ENCODE measurements at places on chromosomes 3 and 15. TPM values are rescaled to one million over a fixed set of nuclear protein-coding genes. Genes with fewer than 3 reads are reported as not detected.

The UROC1 gene
- not detected for total RNA-seq

The IQCF5 gene
- total RNA-seq, result not detected

- H3K36me3 ChIP-seq, result peaks cover 9% of the 10 kb centered on the region
- peaks cover 4% of the 10 kb centered on the region for H3K4me1 ChIP-seq
- no peak overlapping the region for H3K27ac ChIP-seq
- H3K4me3 ChIP-seq, result no peak overlapping the region
- no peaks in the 10 kb centered on the region for H3K27me3 ChIP-seq
Observed at GRCh38 chr3:23979569-23979968, 34.5 kb downstream of the NR1D2 start.

- no peaks in the 10 kb centered on the region for H3K36me3 ChIP-seq
- H3K27me3 ChIP-seq, result peaks cover 9% of the 10 kb centered on the region
- no peaks in the 10 kb centered on the region for H3K4me1 ChIP-seq
- H3K4me3 ChIP-seq, result no peak overlapping the region
- DNase-seq, result no peak
Observed at GRCh38 chr3:137866001-137866400, 101.9 kb downstream of the SOX14 start.

The PLSCR4 gene
- not detected for total RNA-seq

DNA sequence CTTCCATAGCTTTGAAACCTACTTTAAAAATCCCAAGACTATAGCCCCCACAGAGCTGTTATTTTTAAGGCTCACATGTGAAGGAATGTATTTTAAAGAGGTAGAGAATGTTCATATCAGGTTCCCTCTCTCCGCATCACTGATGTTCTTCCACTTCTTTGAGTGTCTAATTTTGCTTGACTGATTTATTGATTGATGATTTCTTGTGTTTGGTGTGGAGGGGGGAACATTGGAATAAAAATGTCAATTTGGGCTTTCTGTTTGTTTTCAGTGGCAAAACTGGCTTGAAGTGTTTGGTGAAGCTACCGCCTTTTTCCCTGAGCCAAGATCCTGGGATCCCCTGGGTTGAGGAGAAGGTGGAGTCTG is 2.7 kb upstream of the TMEM212 start:
- DNase-seq, result no peak
- peaks cover 1% of the 10 kb centered on the region for H3K4me1 ChIP-seq

The SEMA6D gene
- not detected for total RNA-seq

DNA sequence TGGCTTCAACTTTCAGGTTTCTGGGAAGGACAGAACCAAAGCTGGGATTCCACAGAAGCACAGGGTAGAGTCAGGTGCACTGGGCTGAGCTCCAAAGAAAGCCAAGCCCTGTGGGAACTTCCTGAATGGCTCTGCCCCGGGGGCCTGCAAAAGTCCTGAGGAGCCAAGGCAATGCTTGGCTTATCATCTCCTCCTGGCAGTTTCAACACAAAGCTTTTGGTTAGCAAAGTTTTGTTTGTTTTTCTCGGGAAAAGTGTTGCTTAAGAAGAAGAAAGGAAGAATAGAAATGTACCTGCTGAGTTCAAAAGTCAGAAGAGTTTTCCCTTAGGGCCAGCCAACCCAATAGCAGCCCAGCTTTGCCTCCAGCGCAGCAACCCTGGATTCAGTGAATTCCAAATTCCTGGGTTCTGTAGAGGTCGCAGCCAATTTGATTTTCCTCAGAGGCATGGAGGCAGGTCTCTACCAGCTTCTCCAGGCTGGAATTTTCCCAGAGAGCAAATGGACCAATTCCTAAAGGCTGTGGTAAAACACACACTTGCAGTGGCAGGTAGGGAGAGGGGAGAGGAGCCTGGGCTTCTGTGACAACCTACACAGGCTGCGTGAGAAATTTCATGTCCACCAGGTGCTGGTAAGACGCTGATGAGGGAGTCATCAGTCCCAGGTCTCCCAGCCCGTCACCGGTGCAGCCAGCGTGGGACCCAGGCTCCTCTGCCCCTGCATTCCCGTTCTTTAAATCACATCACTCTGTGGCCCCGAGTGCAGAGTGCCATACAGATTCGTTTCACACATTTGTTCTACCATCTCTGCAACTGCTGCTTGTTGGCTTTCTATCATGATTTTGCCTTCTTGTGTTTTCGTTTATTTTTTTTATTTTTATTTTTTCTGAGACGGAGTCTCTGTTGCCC is 54.3 kb upstream of the SNRPA1 start:
- H3K27ac ChIP-seq, result no peak overlapping the region
- H3K27me3 ChIP-seq, result peaks cover 9% of the 10 kb centered on the region
- no peak for DNase-seq
- H3K36me3 ChIP-seq, result no peaks in the 10 kb centered on the region

- peaks cover 47% of the 10 kb centered on the region for H3K27me3 ChIP-seq
- H3K4me1 ChIP-seq, result peaks cover 8% of the 10 kb centered on the region
- H3K27ac ChIP-seq, result no peak overlapping the region
- H3K36me3 ChIP-seq, result no peaks in the 10 kb centered on the region
- DNase-seq, result no peak
Observed at GRCh38 chr3:120449251-120449650, 1.5 kb downstream of the FSTL1 start.

The RBP2 gene
- not detected for total RNA-seq

DNA sequence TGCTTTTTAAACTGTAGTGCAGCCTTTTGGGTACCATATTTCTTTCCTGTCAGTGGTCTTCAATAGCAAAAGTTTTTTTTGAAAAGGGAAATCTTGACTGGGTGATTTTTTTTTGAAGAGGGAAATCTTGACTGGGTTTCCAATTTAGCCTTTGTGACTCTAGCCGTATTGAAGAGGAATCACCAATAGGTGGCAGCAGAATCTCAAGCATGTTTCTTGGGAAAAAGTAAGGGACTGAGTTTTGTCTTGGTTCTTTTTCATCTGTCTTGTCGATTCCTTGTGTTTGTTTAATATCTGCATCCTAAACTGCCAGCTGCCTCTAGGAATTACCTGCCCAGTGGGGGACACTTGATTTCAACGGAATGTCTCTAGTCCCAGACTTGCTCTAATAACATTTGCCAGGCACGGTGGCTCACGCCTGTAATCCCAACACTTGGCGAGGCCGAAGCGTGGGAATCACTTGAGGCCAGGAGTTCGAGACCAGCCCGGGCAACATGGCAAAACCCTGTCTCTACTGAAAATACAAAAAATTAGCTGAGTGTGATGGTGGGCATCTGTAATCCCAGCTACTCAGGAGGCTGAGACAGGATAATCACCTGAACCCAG is 89.2 kb downstream of the RBPMS2 start:
- H3K4me1 ChIP-seq, result no peaks in the 10 kb centered on the region
- H3K27ac ChIP-seq, result no peak overlapping the region
- H3K4me3 ChIP-seq, result no peak overlapping the region
- DNase-seq, result no peak
- H3K36me3 ChIP-seq, result peaks cover 4% of the 10 kb centered on the region

DNA sequence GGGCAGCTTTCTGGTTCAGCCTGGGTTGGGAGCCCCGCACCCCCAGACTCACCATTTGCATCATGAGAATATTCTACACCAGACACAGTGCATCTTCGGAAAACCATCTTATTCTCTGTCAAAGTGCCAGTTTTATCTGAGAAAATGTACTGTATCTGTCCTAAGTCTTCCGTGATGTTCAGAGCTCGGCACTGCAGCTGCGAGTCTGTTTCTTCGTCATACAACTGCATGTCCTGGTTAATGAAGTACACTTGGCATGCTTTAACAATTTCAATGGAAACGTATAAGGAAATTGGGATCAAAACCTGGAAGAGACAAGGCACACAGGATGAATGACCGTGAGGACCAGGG is 141.5 kb downstream of the ATP10A start:
- H3K4me3 ChIP-seq, result no peak overlapping the region
- H3K27ac ChIP-seq, result no peak overlapping the region
- no peaks in the 10 kb centered on the region for H3K27me3 ChIP-seq

GRCh38 chr15:64536244-64536836 is 76.0 kb downstream of the ZNF609 start:
- peak overlapping the region; percentile 63 for H3K27ac ChIP-seq
- peaks cover 18% of the 10 kb centered on the region for H3K36me3 ChIP-seq
- H3K4me1 ChIP-seq, result peaks cover 44% of the 10 kb centered on the region
- no peaks in the 10 kb centered on the region for H3K27me3 ChIP-seq

The HYKK gene
- 2.1 TPM for total RNA-seq

GRCh38 chr15:89980896-89981295 is 20.2 kb upstream of the ZNF710 start:
- no peak for DNase-seq
- no peaks in the 10 kb centered on the region for H3K4me1 ChIP-seq
- no peak overlapping the region for H3K4me3 ChIP-seq
- H3K27ac ChIP-seq, result no peak overlapping the region

DNA sequence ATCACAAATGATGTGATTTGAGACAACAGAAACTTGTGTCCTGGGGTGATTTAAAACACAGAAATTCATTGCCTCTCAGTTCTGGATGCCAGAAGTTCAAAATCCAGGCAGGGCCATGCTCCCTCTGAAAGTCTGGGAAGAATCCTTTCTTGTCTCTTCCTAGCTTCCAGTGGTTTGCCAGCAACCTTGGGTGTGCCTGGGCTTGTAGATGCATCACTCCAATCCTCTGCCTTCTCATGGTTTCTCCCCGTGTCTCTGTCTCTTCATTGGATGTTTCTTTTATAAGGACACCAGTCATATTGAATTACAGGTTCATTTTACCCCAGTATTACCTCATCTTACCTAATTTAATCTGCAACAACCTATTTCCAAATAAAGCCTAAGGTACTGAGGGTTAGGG is 16.7 kb downstream of the ZPLD1 start:
- no peak overlapping the region for H3K4me3 ChIP-seq
- H3K36me3 ChIP-seq, result no peaks in the 10 kb centered on the region
- DNase-seq, result no peak

DNA sequence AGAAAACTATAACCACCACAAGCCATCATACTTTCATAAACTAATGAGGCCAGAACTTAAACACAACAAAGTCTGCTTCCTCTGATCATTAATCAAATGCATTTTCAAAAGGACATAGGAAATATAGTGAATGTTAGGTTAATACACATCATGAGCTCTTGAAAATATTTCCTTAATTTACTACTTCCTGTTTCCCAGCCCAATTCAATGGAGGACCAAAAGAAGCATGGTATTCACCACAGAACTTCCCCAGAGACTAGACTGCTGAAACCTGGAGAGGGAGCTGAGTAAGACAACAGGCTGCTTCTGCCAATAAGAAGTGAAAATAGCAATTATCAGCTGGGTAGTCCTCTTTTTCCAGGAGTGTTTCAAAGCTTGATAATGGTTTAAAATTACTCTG is 250.3 kb downstream of the ULK4 start:
- no peaks in the 10 kb centered on the region for H3K4me1 ChIP-seq
- H3K4me3 ChIP-seq, result no peak overlapping the region
- peaks cover 2% of the 10 kb centered on the region for H3K36me3 ChIP-seq
- H3K27ac ChIP-seq, result no peak overlapping the region

DNA sequence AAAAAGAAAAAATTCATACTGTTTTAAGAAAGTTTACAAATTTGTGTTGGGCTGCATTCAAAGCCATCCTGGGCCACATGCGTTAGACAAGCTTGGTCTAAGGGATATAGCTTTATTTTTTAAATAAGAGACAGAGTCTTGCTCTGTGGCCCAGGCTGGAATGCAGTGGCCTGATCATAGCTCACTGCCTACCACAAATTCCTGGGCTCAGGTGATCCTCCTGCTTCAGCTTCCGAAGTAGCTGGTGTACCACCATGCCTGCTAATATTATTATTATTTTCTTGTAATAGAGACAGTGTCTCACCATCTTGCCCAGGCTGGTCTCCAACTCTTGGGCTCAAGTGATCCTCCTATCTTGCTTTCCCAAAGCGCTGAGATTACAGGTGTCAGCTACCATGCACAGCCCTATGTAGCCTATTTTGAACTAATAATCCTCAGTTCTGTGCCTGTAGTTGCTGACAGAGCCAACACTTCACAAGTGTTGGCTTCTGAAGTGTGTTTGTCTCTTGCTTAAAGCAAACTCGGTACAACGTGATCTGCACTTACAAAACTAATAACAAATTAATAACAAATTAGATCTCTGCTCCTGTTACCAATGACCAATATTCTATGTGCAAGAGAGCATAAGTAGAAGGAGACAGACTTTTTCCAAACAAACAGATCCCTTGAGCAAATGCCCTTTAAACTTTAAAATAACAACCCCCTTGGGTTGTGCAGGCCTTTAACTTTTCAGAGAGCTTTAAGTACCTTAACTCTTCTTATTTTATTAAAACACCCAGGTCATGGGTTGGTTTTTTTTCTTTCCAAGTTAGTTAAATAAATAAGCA is 135.2 kb downstream of the VGLL4 start:
- peaks cover 9% of the 10 kb centered on the region for H3K4me1 ChIP-seq
- no peak for DNase-seq
- no peaks in the 10 kb centered on the region for H3K27me3 ChIP-seq
- no peak overlapping the region for H3K4me3 ChIP-seq
- H3K36me3 ChIP-seq, result peaks cover 7% of the 10 kb centered on the region

The SERPINI2 gene
- total RNA-seq, result not detected

The NMNAT3 gene
- 5.5 TPM for total RNA-seq

The SUCNR1 gene
- 0.04 TPM for total RNA-seq

DNA sequence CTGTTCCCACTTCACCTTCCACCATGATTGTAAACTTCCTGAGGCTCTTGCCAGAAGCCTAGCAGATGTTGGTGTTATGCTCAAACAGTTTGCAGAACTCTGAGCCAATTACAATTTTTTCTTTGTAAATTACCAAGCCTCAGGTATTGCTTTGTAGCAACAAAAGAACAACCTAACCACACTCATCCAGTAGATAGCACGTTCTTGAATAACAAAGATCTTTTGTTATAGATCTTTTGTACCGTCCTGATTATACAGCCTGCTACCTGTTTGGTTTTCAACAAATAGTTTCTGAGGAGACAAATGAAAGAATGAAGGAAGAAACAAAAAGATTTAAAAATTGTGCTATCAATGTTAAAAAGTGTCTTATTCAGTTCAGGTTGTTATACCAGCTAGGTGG is 474.7 kb upstream of the ALCAM start:
- H3K4me1 ChIP-seq, result no peaks in the 10 kb centered on the region
- no peak overlapping the region for H3K27ac ChIP-seq
- no peak overlapping the region for H3K4me3 ChIP-seq

The ARGFX gene
- not detected for total RNA-seq

GRCh38 chr3:195003006-195003892 is 267.7 kb downstream of the XXYLT1 start:
- H3K27me3 ChIP-seq, result peaks cover 4% of the 10 kb centered on the region
- H3K27ac ChIP-seq, result peak overlapping the region; percentile 54
- H3K4me1 ChIP-seq, result no peaks in the 10 kb centered on the region
- H3K4me3 ChIP-seq, result no peak overlapping the region
- no peaks in the 10 kb centered on the region for H3K36me3 ChIP-seq
- no peak for DNase-seq

- no peaks in the 10 kb centered on the region for H3K27me3 ChIP-seq
- no peak for DNase-seq
- no peaks in the 10 kb centered on the region for H3K36me3 ChIP-seq
- H3K4me3 ChIP-seq, result no peak overlapping the region
- H3K27ac ChIP-seq, result no peak overlapping the region
Observed at GRCh38 chr3:52446042-52446441, 1.1 kb upstream of the SEMA3G start.

The CRYGS gene
- total RNA-seq, result 1.7 TPM

- H3K36me3 ChIP-seq, result no peaks in the 10 kb centered on the region
- H3K27me3 ChIP-seq, result no peaks in the 10 kb centered on the region
- H3K4me1 ChIP-seq, result no peaks in the 10 kb centered on the region
Observed at GRCh38 chr3:138474163-138474562, 39.7 kb downstream of the ESYT3 start.

The MYRIP gene
- not detected for total RNA-seq

Measured in activated naive CD8-positive, alpha-beta T cell treated with anti-CD3 and anti-CD28 coated beads for 36 hours (primary cell).